HFFc6 (cell line): ENCODE measurements at places on chromosomes 3 and 15. TPM values are rescaled to one million over a fixed set of nuclear protein-coding genes. Genes with fewer than 3 reads are reported as not detected.

Gene ARRDC4
- 23.9 to 68.6 TPM (median 51.3 TPM) in 3 replicates for total RNA-seq

Gene TEX55
- not detected in 3 replicates for total RNA-seq

Gene VIPR1
- not detected in 3 replicates for total RNA-seq

Gene ZBTB20
- 10.2 to 11.8 TPM (median 11.4 TPM) in 3 replicates for total RNA-seq

GRCh38 chr15:67884514-67885174 lies 44.8 kb upstream of the RNU6-1 start:
- DNase-seq: peak; percentile 16
